NCI-H774 (cell line): ENCODE measurements at places on chromosomes 12 and 14.
A peak's percentile ranks its signal among the peaks of the same experiment; 100 is the strongest.

DNA sequence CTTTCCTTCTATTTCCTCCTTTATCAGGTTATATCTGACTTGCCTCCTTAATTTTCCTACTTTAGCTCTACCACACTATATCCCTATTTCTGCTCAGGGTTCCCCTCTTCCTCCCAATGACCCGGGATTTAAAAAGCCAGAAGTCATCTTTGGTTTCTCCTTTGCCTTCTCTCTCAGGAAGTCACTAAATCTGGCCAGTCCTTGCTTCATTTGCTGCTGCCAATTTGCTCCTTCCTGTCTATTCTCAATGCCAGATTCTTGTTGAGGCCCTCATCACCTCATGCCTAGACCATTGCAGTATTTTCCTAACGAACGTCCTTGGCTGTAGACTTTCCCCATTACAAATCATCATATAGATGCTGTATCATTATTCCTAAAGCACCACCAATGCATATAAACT lies 26.5 kb upstream of the NID2 start:
- no peak for DNase-seq

DNA sequence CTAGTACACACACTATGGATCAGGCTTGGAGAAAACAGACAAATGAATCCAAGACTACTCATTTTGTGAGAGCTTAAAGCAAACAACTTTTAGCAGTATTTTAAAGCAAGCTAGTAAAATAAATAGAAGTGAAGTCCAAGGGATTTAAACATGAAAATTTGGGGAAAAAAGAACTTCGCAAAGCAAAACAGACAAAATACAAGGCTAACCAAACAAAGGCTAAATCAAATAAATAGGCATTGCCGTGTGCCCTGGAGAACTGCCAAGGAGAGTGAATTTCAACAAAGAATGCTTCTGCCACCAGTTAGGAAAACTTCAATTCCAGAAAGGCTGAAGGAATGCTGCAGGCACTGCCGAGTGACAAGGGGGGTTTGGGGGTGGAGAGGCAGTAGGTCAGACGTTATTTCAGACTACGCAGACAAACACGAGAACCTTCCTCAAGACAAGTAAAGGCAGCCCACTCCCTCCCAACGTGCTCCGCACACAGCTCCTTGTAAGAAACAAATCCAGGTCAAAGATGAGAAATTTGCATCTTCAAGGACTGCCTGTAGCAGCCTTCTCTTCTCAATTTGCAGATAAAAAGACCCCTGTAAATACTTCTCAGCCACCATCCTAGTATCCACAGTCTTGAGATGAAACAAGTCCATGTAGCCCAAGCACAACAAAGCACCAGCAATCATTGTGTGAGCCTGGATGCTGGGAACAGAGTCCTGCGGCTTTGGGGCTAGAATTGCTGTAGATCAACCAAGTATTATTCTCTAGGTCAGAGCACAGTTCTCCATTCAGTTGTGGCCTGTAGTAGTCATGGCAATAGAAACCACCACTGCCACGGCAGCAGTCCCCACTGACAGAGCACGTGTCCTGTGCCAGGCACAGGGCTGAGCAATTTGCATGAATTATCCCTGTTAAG lies 43.3 kb downstream of the EFCAB11 start:
- DNase-seq: peak; percentile 10

DNA sequence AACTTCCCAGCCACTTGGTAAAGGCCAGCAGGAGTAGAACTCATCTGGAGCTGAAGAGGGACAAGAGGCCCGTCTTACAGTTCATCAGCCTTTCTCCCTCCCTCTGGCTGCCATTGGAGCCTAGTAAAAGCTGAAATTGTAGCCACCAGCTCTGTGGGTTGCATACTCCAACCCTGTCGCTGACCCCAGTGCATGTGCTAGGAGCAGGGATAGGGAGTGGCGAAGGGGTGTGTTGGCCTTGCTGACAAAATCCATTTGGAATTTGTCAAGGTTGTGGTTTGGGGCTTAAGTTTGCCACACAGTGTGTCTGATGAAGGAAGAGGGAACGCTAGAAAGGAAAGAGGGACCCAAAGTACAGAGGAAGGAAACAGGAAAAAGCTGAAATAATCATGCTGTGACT lies 4.0 kb upstream of the ARF3 start:
- no peak for DNase-seq

DNA sequence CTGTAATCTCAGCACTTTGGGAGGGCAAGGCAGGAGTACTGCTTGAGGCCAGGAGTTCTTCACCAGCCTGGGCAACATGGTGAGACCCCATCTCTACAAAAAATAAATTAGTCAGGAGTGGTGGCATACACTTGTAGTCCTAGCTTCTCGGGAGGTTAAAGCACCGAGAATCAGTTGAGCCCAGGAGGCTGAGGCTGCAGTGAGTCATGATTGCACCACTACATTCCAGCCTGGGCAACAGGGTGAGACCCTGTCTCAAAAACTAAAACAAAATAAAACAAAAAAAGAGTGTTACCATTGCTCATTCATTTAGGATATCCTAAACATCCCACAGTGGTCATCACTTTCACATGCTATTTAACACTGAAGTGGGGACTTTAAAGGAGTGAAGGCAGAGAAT lies 7.8 kb downstream of the NEK9 start:
- no peak for DNase-seq

DNA sequence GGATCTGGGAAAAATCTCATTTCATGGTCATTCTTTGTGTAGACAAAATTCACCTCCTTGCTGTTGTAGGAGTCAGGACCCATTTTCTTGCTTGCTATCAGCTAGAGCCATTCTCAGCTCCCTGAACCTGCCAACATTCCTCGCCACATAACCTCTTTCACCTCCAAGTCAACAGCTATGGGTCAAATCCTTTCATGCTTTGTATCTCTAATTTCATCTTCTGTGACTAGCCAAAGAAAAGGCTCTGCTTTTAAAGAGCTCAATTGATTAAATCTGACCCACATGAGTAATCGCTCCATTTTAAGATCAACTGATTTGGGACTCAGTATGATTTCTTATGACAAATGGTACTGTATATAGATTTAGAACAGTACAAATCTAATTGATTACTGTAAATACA lies 89.2 kb upstream of the FOXG1 start:
- DNase-seq: no peak

DNA sequence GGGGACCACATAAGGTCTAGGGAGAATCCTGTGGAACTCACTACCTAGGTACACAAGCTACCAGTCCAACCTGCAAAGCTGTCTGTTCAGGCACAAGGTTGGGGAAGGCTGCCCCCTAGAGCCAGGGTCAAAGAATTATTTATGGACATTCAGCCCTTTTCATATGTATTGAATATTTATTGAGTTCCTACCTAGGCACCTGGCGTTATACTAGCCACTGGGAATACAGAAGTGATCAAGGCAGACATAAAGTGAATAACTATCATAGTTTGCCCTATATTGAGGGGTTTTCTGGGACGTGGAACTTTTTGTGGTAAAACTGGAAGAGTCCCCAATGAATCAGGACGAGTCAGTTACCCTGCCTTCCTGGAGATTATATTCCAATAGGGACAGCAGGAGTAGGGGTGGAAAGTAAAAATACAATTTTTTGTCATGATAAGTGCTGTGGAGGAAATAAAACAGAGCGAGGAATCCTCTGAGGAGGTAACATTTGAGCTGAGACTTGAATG lies 5.8 kb upstream of the SLC48A1 start:
- DNase-seq: peak; percentile 46

DNA sequence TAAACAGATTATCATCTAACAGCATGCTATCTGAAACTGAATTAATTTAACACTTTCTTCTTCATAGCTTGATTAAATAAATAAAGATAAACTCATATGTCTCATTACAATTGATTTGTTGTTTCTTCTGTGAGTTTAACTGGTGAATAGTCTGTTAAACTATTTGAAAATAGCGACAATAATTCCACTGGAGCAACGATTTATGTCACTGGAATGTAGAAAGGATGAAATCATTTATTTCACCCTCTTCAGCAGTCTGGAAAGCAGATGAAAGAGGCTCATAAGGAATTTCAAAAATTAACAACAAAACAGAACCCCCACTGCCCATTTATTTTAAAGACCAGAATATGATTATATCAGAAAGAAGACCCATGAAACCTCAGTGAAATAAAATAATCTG lies 1165.1 kb upstream of the USP15 start:
- DNase-seq: no peak

GRCh38 chr12:11876307-11876706 lies 194.4 kb upstream of the BCL2L14 start:
- no peak for DNase-seq

DNA sequence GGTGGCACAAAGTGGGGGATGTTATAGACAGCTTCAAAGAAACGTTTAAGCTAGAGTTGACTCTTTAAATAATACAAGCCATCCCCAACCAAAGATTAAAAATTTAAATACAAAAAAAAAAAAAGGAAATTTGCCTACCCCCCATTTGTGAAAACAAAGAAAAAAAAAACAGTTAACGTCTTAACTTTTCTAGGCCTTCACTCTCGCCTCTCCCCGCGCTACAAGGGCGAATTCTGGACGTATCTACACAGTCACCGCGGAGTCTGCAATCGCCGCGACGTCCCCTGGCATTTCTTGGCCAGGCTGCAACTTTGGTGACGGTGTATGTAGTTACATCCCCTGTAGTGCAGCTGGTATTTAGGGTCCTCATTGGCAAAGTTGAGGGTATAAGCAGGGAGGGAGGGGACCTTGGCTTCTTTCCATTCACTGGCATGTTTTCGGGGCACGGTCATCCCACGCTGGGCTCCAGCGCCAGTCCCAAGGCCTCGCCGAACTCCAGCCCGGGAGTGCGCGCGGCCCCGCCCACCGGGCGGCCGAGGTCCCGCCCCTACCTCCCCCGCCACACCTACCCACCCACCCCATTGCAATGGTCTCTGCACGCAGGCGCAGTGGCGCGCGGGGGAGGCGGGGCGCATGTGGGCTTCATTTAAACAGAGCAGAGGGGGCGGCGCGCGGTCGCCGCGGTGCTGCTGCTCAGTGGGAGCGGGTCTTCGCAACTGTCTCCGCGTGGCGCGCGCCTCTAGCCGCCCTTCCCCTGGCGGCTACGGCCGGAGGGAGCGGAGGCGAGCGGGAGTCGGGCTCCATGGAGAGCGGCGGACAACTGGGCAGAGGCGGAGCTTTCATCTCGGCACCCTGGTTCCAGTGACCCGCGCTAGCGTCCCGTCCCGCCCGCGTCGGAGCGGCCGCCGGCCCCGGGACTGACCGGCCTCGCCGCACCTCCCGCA lies at the start of gene NUDT4:
Gene NUDT4, plus strand, starts transcription at position 674 of the 944 bp plus-strand sequence. CDS start 398 bp downstream, outside the sequence.
- peak; percentile 95 for DNase-seq

DNA sequence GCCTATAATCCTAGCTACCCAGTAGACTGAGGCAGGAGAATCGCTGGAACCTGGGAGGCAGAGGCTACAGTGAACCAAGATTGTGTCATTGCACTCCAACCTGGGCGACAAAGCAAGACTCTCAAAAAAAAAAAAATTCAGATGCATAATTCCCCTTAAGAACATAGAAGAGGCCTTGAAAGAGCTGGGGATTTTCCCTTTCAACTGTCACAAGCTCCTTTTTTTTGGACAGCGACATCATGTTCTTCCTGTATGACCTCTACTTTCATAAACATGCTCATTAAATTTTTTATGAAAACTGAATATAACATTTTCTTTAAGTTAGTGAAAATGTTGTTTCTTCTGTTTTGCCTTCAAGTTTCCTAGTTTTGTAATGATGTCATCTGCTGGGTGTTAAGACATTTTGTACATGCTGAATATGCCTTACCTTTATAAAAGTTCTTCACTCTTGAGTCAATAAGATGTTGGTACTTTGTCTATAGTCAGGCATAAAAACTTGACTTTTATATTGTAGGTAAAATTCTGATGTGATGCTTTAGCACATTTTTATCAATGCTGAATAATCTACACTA lies 76.0 kb downstream of the PTHLH start:
- no peak for DNase-seq

- DNase-seq: no peak
These were observed 30.4 kb downstream of the NUAK1 start for GRCh38 chr12:106108185-106108835.

GRCh38 chr12:51626629-51627028 lies 35.6 kb downstream of the SCN8A start:
- no peak for DNase-seq

GRCh38 chr12:69897744-69898143 lies 72.7 kb downstream of the MYRFL start:
- DNase-seq: no peak

DNA sequence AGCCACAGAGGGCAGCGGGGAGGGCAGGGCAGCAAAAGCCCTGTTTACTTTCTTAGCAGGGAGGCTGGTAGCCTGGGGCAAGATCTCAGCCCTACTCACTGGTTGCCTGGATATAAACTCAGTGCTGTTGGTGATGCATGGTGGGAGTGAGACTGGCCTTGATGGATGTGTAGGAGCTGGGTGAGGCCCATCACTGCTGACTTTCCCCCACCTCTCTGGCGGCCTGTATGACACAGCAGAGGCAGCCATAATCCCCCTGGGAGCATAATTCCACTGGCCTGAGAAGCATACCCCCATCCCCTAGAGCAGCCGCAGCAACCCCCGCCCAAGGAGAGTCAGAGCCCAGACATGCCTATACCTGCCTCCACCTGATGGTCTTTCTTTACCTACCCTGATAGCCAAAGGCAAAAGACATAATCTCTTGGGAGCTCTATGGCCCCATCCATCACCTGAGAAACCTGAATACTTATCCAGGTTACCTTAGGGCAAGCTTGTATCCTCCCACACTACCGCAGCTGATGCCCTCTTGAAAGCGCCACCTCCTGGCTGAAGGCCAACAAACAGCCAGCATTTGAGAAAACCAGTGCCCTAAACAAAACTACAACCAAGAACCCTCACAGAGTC lies 59.3 kb downstream of the DNAI7 start:
- no peak for DNase-seq

DNA sequence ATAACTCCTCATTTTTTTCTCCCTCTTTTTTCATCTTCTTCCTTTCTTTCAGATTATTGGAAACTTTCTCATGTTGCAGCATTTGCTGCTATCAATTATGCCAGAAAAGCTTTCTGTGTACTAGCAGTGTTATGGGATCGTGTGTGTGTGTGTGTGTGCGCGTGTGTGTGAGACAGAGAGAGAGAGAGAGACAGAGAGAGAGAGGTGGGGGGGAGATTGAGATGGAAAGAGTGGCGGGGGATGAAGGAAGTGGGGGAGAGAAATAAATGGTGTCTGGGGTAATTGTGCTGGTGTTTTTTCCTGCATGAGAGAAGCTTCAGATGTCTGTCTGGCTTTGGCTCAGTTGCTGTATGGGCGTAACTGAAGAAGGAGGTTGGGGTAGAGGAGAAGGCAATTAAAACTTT lies 268.9 kb downstream of the RAD51B start:
- DNase-seq: peak; percentile 30

GRCh38 chr12:85836197-85837090 lies at the start of gene RASSF9:
Gene RASSF9 (minus strand): TSS chr12:85836409. CDS start chr12:85836201, 208 bp downstream.
- no peak for DNase-seq

DNA sequence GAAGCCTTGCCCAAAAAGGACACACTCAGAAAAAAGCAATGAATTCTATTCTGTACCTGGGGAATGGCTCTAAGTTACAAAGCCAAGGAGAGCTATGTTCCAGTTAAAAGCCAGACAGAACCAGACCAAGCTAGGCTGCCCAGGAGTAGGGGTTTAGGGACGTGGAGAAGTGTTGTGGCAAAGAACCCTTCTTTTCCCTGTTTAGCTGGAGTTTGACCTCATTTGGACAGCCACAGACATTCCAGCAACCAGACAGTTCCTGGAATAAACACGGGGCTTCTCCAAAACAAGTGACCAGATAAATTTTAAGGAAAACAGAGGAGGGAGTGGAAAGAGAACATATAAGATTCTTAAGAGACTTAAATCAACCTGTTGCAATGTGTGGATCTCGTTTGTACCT lies 62.3 kb downstream of the GCH1 start:
- no peak for DNase-seq

- DNase-seq: peak; percentile 41
These were observed 31.1 kb upstream of the MON2 start for GRCh38 chr12:62435303-62436163.
